ENCODE measurements at places on chromosomes 6 and 20. TPM values are rescaled to one million over a fixed set of nuclear protein-coding genes. Genes with fewer than 3 reads are reported as not detected.

The CCDC167 gene
- total RNA-seq, result 46.5 TPM

DNA sequence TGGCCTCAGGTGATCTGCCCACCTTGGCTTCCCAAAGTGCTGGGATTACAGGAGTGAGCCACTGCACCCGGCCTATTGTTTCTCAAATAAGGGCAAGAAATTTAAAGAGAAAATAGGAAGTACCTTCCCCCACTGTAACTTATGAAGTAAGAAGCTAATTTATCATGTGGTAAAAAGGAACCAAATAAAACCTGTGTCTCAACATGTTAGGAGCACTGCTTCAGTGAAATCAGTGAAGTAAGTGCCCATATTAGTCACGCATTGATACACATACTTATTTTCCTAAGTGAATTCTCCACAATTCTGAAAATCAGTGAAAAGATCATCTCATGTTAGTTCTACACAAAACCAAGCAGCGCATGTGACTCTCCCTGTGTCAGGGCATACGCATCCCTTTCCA lies 14.2 kb upstream of the LPA start:
- DNase-seq, result peak; percentile 1

- DNase-seq, result peak; percentile 21
These were observed 420.9 kb downstream of the PREX1 start for GRCh38 chr20:48406912-48407340.

The SLC44A4 gene
- total RNA-seq, result 26.6 TPM

- DNase-seq, result peak; percentile 26
These were observed 89.2 kb upstream of the STMND1 start for GRCh38 chr6:17012421-17013225.

DNA sequence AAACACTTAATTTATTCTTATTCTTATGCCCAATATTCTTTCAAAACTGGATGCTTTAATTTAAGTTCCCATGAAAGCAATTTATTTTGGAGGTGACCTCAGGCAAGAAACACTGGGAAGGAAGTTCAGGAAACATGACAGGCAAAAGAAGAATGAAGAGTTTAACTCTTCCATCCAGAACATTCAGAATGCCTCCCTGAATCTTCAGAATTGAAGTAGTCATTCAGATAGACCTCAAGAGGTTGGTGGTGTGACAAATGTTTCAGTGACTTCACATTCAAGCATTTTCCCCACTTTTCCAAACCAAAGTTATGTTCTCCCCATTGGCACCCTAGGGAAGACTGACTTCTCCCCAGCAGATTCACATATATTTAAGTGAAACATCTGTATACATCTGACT lies 110.5 kb downstream of the HAO1 start:
- no peak for DNase-seq

DNA sequence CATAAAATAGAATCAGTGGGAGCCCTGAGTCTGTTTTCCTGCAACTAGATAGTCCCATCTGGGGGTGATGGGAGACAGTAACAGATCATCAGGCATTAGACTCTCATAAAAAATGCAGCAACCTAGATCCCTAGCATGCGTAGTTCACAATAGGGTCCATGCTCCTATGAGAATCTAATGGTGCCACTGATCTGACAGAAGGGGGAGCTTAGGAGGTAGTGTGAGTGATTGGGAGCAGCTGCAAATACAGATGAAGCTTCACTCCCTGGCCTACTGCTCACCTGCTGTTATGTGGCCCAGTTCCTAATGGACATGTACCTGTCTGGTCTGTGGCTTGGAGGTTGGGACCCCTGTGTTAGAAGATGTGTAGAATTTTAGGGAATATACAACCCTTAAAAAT lies 904.5 kb upstream of the EPHA7 start:
- DNase-seq, result no peak

- DNase-seq, result no peak
These were observed 28.7 kb upstream of the PMEPA1 start for GRCh38 chr20:57738484-57738883.

The HRH3 gene
- total RNA-seq, result not detected

The ZC2HC1B gene
- not detected for total RNA-seq

- peak; percentile 58 for DNase-seq
These were observed 214.3 kb upstream of the MARCKS start for GRCh38 chr6:113642714-113643406.

- peak; percentile 62 for DNase-seq
These were observed 11.0 kb downstream of the RMND1 start for GRCh38 chr6:151440930-151441329.

DNA sequence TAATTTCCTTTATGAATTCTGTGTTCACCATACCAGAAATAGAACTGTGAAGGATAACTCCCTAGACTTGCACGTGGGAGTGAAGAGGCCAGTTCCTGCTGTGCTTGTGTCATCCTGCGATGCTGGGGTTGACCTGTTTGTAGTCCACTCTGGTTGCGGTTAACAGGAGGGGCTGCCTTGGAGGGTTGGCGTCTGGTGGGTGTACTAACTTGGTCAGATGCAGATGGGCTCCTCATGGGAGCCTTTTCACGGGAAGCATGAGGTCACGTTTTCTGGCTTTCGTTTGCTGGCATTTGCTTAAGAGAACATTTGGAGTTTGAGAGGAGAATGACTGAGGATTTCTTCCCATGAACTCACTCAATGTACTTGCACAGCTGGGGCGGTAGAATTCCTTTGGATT lies 41.2 kb downstream of the IGF2R start:
- no peak for DNase-seq

DNA sequence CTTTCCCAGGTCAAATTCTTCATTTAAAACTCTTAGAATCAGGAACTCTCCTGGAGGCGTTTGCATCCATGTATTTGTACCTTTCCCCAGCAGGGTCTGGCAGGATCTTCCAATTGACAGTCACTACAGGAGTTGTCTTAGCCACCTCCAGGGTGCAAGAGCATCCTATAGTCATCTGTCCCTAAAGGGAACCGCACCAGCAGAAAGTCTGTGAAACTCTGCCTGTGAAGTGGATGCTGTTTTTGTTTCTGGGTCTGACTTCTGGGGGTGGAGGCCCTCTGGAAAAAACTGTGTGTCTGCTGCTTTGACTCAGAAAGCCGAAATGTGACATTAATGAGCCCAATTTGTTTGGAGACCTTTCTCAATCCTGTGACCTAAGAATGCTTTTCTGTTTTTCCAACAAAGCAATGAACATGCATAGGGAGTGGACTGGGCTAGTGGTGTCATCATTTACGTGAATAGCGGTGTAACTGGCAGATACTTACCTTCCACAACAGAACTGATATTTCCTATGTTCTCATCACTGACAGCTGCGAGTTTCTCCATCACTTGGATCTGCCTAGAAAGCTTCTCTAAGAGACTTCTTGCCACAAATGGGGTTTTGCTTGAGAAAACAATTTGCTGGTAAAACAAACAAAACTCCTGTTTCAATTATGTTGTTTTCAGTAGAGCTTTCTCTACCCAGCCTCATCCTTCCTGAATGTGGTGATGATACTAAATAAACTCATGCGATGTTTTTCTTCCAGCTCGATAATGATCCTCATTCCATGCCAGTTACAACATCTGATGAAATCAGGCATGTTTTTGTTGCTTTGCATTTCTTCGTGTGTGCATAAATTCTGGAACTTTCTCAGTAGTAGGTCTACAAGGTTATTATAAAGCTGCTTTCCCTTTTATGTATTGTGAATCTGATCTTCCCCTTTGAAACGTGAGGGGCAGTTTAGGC lies 33.3 kb upstream of the ARMH2 start:
- DNase-seq, result peak; percentile 29

The BCAS1 gene
- 0.17 TPM for total RNA-seq

DNA sequence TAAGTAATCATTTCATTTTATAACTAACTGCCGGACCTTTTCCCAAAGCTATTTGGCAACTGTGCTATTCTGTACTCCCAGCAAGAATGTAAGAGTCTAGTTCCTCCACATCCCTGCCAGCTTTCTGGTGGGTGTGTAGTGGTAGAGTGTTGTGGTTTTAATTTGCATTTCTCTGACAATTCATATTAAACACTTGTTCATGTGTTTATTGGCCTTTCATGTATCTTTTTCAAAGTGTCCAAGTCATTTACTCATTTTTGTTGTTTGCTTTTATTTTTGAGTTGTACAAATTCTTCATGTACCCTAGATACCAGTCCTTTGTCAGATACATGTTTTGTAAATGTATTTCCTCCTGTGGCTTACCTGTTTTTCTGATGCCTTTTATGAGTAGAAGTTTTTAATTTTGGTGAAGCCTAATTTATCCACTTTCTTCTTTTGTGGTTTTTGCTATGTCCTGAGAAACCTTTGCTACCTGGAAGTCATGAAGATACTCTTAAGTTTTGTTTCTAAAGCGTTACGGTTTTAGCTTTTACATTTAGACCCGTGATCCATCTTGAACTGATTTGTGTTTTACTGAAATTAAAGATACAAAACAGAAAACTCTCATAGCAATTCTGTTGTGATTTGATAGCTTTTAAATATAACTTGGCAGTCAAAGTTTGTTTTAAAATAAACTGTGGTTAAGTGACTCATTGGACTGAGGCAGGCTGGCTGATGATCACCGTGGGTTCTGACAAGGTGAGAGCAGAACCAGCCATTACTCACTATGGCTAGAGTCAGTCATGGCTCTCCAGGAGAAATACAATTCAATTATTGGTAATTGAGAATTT lies 8.0 kb downstream of the MYLIP start:
- peak; percentile 92 for DNase-seq

- DNase-seq, result no peak
These were observed 11.6 kb upstream of the SCGN start for GRCh38 chr6:25640446-25640845.

GRCh38 chr6:35651244-35651643 lies 37.5 kb downstream of the FKBP5 start:
- no peak for DNase-seq

DNA sequence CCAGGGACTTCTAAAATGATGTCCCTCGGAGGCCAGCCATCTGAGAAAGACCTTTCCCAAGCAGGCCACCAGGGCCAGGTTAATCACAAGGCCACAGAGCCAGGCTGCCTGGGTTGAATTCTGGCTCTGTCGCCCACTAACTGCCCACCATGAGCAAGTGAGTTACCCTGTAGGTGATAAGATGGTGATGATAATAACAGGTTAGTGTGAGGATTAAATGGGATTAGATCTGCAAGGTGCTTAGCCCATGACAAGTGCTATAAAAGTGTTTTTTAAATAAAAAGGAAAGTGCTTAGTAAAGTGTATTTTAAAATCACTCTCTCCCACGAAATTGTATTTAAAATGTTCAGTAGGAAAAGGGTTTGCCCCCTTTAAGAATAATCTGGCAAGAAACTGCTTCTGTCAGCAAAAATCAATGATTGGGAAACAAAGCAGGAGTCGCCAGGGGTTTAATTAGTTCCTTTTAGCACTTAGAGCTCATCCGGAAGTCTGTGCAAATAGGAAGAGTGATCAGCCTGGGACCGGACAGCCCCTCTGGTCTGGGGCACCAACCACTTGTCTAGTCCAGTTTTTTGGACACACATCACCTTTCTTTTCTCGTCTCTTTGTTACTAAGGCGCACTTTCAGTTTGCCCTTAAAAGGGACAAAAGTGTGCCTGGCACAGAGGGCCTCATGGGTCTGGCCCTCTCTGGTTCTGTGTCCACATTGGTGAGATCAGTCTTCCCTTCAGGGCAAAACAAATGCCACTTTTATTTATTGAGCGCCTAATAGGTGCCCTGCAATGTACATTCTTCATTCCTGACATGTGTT lies 150.4 kb downstream of the GRM4 start:
- no peak for DNase-seq

The KIF13A gene
- 23.3 TPM for total RNA-seq

- DNase-seq, result no peak
These were observed 947.1 kb downstream of the TFAP2A start for GRCh38 chr6:9467741-9468140.
